ENCODE measurements at places on chromosomes 12 and 14.
A peak's percentile ranks its signal among the peaks of the same experiment; 100 is the strongest.

DNA sequence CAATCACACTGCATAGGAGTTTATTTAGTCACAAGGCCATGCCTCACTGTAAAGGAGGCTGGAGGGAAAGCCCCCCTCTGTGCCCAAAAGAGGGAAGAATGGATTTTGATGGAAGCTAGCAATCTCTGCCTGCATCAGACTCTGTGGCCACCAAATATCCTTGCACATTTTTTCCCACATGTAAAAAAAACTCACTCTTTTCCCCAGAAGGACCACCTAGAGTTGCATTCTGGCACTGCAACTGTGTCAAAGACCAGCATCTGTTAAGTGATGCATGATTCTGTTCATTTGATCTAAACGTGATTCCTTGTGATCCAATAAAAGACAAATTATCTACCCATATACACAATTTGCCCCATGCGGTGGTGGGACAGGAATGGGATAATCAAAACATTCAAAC, 8.0 kb downstream of the RHOJ start:
- DNase-seq, result no peak

DNA sequence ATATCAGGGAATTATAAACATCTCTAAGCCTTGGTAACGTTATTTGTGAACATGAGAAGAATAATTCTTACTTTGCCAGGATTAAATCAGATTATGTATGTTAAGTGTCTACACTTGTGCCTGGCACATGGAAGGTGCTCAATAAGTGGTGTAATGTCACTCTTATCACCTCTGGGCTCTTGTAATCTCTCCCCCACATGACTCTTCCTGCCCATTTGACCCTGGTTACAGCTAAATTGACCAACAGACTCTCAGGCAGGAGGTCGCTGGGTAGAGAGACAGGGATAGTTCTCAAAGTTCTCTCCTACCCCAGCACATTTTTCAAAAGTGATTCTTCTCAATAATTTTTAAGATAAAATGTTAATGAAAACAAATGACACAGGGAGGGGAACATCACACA, 137.8 kb upstream of the FRMD6 start:
- DNase-seq, result no peak

DNA sequence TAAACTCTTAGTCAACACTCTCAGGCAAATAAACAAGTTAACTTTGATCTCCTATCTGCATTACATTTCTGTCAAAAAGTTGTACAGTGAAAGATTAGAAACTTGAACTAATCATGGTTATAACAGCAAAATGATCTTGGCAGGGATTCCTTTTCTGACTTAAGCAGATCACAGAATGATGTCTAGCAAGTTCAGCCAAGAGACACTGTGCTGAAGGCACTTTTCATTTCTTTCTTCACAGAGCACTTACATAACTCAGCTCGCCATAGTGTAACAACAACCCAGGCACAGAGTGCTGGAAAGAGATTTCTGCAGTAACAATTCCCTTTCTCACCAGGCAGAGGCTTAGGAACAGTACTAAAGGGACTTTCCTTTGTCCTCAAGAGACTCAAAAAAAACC, 19.6 kb upstream of the CSRP2 start:
- no peak for DNase-seq

DNA sequence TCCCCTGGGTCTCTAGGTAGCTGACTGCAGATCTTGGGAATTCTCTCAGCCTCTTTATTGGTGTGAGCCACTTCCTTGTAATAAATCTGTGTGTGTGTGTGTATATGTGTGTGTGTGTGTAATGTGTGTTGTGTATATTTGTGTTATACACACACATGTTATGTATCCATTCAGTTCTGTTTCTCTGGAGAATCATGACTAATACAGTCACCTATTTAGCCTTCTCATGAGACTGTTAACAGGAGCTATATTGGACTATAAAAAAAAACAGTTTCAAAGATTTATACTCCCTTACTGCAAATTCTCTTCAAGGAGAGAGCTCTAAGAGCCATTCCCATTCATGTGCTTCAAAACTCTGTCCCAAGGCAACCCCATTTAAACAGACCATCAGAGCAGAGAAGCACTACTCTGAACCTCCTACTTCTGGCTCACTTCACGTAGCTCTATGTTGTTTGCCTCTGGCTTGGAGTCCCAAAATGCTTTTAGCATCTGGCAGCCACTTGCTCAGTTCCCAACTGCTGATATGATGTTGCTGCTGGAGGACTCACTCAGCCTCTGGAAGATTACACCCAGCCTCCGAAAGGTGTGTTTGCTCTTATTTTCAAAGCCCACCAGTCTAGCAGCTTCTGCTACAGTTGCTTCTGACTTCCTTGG, 48.7 kb upstream of the KITLG start:
- no peak for DNase-seq

DNA sequence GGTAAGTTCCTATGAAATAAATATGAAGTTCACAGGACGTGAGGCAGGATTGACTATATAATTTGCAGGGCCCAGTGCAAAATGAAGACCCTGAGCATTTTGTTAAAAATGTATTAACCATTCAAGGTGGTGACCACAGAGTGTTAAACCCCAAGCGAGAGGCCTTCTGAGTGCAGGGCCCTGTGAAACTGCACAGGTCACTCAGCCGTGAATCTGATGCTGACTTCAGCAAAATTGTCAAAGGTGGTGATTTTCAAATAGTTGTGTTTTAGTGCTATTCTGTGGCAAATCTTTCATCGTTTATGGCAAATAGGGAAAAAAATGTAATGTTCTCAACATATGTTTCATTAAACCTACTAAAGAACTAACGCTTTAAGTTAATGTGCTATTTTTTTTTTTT, 334.0 kb upstream of the NAV3 start:
- no peak for DNase-seq

DNA sequence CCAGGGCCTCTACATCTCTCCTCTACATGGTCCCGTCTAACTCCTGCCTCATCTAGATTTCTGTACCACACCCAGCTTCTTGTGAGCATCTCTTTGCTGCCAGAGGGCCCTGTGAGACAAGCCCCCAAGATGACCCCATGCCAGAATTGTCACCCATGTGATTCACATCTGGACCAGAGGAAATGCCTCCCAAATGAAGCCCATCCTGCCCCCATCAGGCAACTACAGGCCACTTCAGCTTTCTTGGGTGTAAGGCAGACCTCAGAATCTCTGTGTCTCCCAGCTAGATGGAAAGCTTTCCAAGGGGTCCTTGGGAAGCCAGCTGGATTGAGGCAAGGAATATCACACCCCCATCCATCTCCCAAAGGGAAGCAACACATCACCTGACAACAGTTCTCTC, 9.3 kb upstream of the OAS3 start:
- no peak for DNase-seq

DNA sequence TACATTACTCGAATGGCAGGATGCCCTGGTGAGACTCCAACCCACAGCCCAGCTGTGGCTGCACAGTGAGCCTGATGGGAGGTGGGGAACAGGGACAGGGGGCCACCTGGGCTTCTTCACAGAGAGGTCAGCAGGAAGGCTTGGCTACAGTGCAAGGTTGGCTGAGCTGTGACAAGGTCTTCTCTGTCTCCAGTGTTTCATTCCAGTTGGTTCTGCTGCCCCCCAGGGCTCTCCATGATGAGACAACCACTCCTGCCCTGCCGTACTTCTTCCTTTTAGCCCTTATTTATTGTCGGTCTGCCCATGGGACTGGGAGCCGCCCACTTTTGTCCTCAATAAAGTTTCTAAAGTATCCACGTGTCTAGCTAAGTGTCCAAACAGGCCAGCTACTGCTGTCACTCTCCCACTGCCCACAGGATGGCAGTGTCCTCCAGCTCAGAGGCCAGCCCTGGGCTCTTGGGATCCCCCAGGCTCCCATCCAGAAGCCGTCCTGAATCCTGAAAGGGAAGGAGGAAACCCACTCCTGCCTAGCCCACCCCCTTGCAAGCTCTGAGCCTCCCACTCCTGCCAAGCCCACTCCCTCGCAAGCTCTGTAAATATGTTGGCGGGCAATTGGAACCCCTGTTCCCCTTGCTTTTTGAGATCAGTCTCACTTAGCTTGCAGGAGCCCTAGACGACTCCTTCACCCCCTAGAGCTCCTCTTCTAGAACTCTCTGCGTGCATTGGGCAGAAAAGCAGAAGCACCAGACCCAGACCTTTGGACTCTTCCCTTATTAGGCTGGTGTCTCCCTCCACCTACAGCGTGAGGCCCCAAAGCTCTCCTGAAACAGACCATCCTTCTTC, 5.4 kb downstream of the C1QL4 start:
- DNase-seq, result no peak

DNA sequence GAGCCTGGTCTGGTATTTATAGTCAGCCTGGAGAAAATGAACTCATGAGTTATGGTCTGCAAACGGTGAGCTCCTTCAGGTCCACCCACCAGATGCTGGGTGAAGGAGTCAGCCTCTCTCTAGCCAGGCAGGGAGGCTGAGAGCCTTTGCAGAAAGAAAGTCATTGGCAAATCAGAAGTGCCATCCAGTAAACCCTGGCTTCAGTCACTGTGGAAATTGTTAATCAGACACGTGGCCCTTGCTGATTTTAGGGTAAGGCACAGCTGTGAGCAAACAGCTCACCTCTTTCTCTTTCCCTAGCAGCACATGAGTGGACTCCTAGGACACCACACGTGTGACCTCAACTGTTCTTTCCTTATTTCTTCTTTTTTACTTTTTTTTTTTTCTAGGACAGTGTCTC, 44.9 kb downstream of the CHST11 start:
- DNase-seq, result no peak

DNA sequence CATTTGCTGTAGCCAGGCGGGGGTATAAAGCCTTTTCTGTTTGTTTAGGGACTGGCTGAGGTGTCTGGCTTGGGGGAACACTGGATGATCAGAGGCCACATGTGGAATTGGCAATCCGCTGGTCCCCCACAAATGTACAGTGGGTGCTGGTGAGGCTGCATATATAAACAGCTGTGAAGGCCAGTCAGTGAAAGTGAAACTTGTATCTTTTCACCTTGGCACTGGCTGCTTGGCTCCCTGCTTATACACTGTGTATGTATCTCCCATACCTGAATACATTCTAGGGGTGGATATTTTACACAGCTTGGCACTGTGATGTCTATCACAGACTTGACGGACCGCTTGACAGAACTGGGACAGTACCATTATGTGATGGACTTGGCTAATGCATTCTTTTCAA, 246.8 kb upstream of the AVPR1A start:
- no peak for DNase-seq

DNA sequence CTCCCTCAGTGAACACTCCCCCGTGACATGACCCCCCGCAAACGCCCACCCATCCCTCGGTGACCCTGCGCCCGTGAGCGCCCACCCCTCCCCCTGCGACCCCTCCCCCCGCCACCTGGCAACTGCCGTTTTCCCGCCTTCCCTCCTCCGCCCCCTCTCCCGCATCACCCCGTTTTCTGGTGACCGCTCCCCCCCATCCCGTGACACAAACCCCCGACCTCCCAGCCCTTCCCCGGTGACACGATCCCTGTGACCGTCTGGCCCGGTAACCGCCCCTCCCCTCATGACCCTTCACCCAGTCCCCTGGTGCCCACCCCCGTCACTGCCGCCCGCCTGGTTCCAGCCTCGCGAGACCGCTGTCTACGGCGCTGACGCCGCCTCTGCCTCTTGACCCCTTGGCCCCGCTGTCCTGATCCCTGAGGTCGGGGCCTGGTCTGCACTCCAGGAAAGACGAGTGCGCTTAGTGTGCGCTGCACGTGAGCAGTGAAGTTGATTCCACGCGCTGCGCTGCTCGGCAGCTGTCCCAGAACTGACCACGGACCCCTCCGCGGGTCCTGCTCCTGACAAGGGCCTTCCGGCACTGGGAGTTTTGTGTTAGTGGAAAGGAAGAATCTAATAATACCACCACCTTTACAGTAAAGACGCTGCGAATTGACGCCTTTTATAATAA, 59.4 kb downstream of the DDX51 start:
- DNase-seq, result peak; percentile 24

GRCh38 chr14:96783915-96784224, 13.3 kb upstream of the VRK1 start:
- DNase-seq, result no peak

DNA sequence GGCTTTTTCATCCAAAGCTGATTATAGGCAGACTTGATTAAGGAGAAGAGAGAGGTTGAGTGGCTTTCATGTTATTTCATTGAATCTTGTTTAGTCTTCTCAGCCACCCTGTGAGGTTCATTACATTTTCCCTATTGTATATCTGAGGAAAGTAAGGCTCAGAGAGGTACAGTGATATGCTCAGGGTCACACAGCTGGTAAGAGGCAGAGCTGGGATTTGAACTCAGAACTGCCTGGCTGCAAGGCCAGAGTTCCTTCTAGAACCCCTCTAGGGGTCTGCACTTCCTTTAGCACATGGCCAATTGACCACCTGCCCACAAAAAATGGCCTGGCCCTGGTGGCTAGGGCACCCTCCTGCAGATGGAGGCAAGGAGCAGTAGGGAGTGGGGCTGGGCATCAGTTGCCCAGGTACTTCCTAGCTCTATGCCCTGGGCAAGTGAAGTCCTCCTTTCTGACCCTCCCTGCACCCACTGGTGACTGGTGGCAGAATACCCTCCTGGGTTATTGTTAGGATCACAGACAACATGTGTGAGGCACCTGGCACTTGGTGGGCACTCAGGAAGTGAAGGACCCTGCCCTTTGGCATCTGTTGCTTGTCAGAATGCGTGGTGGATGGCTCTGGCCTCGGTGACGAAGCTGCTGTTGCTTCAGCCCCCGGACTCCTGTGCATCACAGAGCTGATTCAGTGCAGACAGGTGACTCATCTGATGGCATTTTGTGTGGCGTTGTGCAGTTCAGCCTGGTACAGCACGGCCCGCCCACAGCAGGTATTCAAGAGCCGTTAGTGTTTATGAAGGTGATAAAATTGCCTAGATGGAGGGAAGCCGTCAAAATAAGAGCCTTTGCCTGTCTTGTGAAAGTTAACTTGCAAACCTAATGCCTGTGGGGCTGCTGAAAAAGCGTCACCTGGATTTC, 115.8 kb downstream of the SLC25A47 start:
- peak; percentile 18 for DNase-seq

DNA sequence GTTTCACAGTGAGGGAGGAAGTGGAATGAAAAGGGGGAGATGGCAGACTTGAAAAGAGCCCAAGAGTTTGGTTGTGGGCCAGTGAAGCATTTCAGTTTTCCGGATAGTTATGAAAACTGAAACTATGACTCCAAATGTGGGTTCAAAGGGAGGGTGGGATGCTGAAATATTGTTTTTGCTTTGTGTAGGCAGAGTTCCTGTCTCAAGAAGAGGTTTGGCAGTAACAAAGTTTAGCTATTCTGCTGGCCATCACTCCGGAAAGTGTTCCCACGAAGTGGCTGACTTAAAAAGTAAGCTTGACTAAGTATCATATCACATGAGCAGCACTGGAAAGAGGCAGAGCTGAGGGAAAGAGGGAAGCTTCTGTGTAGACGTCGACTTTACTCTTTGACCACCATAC, 85.2 kb downstream of the CAND1 start:
- no peak for DNase-seq

GRCh38 chr12:54716261-54716660, 68.1 kb upstream of the DCD start:
- DNase-seq, result no peak
